NCI-H1092 (cell line): ENCODE measurements at places on chromosomes 11 and 22.

- DNase-seq = no peak
These were observed 6.4 kb downstream of the PTPRJ start for GRCh38 chr11:47986742-47987141.

DNA sequence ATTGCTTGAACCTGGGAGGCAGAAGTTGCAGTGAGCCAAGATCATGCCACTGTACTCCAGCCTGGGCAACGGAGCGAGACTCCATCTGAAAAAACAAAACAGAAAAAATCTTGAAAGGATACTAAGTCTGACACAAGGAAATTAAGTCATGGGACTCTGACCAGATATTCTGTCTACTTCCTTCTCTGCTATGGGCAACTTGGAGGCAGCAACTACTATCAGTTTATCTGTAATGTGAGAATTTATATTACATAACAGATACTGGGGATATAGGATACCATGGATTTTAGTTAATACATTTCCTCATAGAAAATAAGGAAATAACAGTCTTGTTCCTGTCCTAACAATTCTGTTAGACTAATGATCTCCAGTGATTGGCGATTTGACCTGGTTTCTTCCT is 1.6 kb upstream of the SGSM3 start:
- DNase-seq = no peak

- no peak for DNase-seq
These were observed 705.2 kb downstream of the LRRC4C start for GRCh38 chr11:40754297-40754696.

DNA sequence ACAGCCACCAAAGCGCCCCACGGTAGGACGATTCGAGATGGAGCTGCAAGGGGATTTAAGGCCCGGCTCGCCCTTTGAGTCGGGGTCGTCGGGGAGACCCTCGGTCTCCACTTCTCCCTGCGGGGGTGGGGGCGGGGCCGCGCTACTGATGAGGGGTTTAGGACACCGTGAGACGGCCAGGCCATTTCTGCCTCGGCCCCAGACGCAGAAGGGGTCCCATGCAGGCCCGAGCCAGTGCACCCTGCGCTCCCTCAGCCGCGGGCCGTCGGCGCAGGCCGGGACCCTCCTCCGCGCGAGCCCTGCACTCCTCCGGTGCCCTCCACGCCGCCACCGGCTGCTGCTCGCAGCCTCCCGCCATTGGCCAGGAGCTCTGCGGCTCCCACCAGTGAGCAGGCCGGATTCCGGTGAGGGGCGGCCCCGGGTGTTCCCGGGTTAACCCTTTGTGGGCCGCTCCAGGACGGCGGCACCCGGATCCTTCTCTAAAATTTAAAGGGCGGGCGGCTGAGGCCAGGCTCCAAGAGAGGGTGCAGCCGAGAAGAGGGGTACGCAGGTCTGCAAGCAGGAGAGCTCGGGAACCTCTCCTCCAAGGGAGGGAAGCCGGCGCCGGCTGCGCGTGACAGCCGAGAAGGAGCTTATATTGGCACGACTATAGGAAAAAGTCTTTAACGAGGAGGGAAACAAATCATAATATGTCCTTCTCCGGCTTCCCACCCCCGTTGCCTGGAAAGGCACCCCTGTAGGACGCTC is 18.0 kb downstream of the CREB3L1 start:
- DNase-seq = peak; percentile 71

- no peak for DNase-seq
These were observed 122.6 kb downstream of the MICAL2 start for GRCh38 chr11:12232817-12233601.

DNA sequence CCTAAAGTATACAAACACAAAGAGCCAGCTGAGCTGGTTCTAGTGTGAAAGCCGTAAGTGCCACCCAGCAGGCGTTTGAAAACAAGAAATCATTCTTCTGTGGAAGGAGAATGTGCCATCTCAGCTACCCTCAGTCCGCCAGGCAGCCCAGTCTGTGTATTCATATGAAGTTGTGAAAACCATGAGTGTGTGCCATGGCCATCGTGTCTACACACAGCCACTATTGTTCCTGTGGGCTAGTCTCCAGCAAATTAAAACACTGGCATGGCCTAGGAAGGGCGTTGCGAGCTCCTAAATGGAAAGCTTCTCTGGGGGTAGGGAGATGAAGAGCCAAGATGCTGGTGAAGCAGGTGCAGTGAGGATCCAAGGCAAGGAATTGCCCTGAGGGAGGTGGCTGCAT is 51.5 kb upstream of the HORMAD2 start:
- DNase-seq = no peak

- DNase-seq = no peak
These were observed 2.4 kb downstream of the FUT4 start for GRCh38 chr11:94546162-94546470.

GRCh38 chr11:11454671-11455223 is 101.7 kb upstream of the CSNK2A3 start:
- DNase-seq = no peak

DNA sequence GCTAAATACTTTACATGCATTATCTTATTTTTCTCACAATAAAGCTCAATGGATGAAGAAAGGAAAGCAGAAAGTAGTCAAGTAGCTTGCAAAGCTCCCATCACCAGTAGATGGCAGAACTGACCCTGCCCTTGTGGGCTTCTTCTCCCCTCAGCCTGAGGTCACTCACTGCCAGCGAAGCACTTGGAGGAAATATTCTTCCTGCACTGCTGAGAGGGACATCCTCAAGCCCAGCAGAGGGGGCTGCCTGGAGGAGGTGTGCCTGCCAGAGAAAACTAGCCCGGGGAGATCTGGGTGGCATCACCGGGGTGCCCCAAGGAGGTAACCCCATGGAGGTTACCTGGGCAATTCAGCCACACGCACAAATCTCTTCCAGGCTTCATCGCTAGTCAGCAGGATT is 6.6 kb downstream of the APOL4 start:
- peak; percentile 35 for DNase-seq

- no peak for DNase-seq
These were observed 60.0 kb upstream of the SPON1 start for GRCh38 chr11:13902523-13902922.

- peak; percentile 48 for DNase-seq
These were observed 86.6 kb downstream of the KCNQ1 start for GRCh38 chr11:2531277-2531986.

- DNase-seq = no peak
These were observed 110.4 kb upstream of the OR4B1 start for GRCh38 chr11:48106166-48106565.

- DNase-seq = no peak
These were observed 20.1 kb upstream of the SYTL2 start for GRCh38 chr11:85831050-85831449.

DNA sequence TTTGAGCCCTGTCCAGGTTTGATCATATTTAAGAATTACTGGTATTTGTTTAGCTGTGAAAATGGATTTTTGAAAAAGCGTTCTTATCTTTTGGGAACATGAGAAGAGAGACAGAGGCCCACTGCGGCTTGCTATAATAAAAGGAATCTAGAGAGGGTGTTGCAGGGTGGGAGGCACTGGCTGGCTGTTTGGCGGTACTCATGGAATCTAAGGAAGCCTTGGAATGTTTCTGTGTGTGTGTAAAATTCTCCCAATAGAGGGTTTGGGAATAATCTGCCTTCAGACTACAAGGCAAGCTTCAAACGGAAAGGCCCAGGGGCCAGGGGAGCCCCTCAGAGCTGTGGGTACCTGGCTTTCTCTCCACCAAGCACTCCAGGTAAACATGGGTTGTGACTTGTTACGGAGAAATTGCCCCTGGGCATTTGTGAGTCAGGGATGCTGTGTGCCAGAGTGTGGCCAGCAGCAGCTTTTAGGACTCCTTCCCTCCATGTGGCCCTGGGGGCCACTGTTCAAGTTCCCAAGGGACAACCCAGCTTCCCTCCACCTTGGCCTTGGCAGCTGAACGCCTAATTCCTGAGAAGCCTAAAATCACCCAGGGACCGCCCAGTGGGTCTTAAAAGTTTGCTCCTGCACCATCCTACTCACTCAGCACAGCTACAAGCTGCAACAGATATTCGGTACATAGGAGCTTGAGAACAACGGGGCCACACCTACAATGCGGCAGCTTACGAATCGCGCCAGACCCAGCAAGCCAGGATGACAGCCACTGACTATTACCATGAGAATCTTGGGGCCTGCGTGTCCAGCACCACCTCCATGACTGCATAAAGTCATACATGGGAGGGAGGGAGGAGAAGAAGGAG is 14.1 kb upstream of the SYT8 start:
- no peak for DNase-seq

DNA sequence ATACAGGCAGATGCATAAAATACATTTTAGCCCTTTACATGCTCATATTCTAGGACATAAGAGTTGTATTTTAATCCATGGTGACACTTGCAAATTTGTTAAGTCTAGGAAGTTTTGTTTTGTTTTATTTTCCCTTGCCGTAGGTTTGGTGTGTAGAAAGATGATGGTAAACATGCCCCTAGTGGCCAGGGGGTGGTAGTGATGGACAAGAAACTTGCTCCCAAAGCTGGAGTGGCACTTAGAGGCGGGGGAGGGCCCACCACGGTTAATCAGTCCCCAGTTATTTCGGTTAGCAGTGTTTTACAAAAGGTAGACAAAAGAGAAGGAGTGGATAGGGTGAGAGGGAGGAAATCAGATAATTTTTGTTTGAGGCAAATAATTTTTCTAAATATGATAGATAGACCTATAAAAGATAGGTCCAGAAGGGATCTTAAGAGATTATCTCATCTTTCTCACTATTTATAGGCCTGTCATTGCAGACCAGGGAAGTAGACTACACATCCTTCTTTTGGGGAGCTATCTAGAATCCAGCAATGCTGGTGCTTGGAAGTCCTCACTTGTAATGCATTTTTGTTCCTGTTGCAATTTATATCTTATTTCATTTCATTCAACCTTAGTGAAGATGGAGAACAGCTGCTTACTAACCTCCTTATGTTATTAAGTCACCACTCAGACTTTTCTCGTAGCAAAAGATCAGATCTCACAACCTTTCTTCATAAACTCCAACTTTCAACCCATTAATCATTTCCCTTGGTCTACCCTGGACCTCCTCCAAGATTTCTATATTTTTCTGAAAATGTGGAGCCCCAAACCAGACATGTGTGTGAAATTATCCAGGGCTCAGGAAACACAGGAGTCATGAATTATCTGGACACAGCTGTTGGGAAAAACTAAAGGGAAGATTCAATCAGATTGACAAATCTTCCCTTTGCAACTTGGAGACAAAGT is 5.9 kb upstream of the BDNF start:
- DNase-seq = no peak

- peak; percentile 16 for DNase-seq
These were observed 944 bp downstream of the C11orf86 start for GRCh38 chr11:66976028-66976467.

DNA sequence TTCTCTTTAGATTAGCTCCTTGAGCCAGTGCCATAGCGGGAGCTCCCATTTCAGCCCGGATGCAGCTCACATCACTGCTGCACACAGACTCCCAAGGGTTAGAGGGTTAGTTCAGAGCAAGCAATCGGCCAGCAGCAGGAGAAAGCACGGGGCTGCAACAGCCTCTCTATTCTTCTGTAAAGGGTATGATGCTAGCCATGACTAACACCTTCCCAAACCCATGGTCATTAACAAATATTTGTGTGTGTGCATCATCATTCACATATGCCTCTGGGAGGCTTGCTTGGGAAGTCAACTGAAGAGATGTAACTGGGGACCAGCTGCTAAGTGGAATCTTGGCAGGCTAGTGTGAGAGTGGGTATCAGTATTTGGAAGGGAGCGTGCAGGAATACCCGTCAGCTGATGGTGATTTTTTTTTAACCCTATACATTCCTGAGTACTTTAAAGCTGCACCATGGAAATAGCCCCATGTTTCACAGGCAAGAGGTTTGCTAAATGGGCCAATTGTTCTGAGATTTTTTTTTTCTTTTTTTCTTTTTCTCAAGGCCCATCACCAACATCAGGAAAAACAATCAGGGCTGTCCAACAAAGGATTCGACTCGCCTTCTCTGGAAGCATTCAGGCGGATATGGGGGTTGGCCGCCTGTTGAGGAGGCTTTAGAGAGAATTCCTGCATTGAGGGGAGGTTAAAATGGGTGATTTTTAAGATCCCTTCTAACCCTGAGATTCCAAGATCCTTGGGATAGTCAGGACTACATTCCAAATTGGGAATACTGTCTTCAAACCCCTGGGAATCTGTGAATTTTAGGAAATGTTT is 33.2 kb upstream of the CCDC89 start:
- no peak for DNase-seq

DNA sequence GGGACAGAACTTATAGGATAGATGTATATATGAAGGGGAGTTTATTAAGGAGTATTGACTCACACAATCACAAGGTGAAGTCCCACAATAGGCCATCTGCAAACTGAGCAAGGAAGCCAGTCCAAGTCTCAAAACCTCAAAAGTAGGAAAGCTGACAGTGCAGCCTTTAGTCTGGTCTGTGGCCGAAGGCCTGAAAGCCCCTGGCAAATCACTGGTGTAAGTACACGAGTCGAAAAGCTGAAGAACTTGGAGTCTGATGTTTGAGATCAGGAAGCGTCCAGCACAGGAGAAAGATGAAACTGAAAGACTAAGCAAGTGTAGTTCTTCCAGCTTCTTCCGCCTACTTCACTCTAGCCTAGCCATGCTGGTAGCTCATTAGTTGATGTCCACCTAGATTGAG is 799.6 kb upstream of the ARHGAP42 start:
- DNase-seq = no peak

GRCh38 chr11:38307455-38307854 is 1709.4 kb upstream of the RAG2 start:
- no peak for DNase-seq

GRCh38 chr22:49349181-49349835 is 478.4 kb downstream of the BRD1 start:
- DNase-seq = no peak

DNA sequence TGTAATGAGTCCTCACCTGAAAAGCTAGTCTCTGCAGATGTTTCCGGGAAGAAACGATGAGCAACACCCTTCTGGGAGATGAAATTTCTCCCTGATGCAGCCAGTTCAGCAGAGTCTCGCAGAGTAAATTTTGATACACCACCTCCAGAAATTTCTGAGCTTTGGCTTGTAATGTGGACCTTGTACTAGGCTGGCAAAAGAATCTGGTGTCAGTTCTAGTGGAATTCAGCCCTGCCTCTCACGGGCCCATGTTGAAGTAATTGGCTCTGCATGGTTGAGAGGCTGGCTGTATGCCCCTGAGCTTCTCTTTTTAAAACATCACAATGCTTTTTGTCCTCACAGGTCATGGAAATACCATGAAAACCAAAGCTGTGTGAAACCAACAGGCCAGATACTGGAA is at the start of gene GLYAT:
Gene GLYAT (minus strand): TSS at position 125 of the 400 bp plus-strand sequence. CDS start 7,447 bp downstream, outside the sequence.
- DNase-seq = no peak
